ENCODE measurements at places on chromosomes 2 and 18.
A peak's percentile ranks its signal among the peaks of the same experiment; 100 is the strongest.

DNA sequence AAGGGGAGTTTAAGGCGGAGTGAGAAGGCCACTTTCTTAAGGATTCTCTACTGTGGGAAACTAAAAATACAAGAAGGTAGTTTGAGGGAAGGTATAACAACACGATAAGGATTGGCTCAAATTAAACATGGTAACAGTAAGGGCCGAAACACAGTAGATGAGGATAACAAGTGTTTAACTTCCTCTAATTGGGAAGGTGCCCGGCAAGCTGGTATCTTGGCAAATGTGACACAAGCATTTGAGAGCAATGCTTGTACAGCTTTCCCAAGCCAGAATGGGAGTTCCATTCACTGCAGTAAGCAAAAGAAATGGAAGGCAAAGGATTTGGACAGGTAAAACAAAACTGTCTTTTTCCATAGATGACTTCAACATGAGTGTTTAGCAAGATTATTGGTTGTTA, 19.8 kb downstream of the USP40 start:
- no peak for DNase-seq

- DNase-seq = no peak
Measured at GRCh38 chr2:239328351-239329191, 72.2 kb downstream of the HDAC4 start.

DNA sequence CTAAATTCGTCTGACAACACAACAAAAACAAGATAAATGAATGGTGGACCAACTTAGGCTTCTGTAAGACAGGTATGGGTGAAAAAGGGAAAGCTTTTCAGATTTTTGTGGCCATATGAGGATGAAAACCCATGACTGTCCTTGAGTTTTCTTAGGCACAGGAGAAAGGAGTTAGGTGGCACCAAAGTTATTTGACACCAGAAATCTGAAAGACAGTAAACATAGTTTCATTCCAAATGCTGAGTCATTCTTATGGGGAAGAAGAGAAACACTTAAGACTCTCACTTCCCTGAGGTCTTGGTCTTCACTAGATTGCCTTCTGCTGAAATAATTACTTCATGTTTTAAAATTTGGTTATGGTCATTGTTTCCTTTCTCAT, 5.2 kb upstream of the GPD2 start:
- DNase-seq = no peak

GRCh38 chr2:236175548-236176150, 7.5 kb upstream of the GBX2 start:
- no peak for DNase-seq

- no peak for DNase-seq
Measured at GRCh38 chr2:128867311-128867710, 548.6 kb upstream of the HS6ST1 start.

DNA sequence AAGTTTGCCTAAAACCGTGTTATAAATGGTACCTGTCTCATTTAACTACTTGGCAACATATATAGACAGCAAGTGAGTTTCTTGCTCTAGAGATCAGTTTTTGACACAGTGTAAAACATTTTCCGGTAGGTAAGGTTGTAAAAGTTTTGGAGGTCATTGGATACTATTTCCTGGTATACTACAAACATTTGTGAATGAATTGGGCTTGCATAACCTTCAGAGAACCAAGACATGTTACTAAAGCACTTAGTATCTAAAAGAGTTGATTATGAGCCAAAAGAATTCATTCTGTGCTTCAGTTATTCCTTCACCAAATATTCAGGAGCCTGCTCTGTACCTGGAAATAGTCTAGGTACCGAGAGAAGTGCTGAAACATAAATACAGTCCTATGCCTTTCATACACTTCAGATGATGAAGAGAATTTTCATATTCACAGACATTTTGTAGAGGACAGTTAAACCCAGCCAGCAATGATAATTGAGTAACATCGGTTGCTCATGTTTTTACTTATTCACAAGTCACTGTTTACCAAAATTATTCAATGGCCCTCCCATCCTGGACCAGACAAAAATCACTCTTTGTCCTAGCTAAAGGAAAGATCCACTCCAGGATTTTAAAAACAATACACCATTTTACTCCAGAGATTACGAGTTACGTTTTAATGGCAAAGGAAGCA, 319.4 kb upstream of the RBMS1 start:
- no peak for DNase-seq

DNA sequence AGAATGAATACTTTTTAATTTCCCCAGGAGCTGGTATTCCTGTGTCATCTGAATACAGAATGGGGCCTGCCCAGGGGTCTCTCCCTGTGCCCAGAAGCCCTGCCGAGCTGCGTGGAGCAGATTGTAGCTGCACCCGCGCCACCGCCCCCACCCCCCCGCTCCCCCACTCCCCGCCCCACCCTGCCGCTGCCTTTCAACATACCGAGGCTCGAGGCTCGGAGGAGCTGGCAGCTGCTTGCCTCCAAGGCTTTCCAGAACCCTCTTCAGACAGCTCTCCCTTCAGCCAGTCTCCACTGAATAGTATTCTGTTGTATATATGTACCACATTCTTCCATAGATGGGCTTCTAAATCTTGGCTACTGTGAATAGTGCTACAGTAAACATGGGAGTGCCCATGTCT, 150.7 kb downstream of the TSN start:
- no peak for DNase-seq

- DNase-seq = no peak
Measured at GRCh38 chr2:99278793-99279291, 22.2 kb downstream of the LYG1 start.

DNA sequence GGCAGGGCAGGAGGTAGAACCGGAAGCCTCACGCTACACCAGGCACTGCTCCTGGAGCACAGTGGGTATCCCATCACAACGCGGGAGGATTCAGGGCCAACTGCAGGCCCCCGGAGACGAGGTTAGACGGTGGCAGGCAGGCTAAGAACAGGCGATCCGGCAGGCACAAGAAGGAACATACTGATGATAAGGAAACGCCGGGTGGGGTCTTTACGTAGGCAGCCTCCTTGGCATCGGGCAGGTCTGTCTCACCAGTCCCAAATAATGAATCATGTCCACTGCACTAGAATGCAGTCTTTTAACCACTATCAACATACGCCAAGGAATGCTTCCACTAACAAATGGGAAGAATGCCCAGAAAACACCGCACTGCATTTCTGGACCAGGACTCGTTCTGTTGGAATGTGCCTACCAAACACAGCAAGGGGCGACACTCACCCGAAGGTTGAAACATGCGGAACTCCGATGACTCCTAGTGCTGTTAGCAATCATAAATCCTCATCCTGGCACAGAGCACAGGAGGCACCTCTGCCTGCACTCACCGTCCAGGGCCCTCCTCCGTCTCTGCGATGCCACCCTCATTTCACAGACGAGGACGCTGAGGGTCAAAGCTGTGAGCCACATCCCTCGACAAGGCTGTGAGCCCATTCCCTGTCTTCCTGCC, 35.2 kb downstream of the ZNF516 start:
- DNase-seq = no peak

GRCh38 chr18:45667056-45667736, 51.9 kb downstream of the SLC14A2 start:
- DNase-seq = no peak

DNA sequence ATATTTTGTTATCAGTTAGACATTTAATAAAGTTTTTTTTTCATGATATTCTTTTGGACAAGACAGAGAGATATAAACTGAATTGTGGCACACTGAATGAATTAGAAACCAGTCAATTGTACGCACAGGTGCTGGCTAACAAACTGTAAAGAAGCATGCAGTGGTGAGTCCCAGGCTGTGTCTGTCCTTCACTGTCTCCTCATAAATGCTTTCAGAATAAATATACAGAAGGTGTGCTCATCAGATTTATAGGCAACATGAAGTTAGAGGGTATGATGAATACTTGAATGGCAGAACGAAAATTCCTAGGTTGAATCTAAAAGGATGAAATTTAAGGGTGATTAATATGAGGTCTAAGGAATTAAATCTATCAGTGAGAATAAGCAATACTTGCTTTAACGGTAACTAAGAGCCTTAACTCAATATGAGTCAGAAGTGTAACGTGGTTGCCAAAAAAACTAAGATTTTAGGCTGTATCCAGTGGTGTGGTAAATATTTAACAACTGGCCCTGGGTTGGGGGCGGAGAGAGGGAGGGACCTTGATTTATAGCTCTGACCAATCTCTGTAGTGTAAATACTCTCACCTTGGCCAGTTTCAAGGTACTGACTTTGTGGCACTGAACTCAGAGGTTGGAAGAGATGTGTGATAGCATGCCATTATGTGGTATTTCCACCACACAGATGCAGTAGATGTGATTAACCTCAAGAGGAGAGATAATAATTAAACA, 41.9 kb upstream of the AAK1 start:
- no peak for DNase-seq

- DNase-seq = peak; percentile 98
Measured at GRCh38 chr2:162343824-162344616, at the start of gene GCA. Gene GCA, plus strand, starts transcription at chr2:162344132. Its CDS starts 117 bp downstream, at chr2:162344249.

DNA sequence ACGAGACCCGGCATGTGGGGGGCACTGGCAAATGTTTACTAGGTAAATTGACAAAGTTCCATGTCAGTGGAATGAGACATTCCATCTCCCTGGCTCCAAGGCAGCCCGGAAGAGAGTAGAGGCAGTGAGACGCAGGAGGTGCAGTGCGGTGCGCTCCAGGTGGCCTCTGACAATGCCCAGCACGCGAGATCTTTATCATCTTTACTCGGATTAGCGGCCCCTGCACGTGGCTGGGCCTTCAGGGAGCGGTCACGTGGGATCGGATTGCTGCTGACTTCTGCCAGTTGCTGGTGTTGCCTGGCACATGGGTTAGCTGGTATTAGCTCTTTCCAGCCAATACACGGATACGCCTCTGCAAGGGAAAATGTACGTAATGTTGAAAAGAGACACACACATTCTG, 151.2 kb upstream of the ALKAL2 start:
- DNase-seq = no peak

GRCh38 chr2:98028101-98028561, 32.4 kb upstream of the TMEM131 start:
- no peak for DNase-seq

DNA sequence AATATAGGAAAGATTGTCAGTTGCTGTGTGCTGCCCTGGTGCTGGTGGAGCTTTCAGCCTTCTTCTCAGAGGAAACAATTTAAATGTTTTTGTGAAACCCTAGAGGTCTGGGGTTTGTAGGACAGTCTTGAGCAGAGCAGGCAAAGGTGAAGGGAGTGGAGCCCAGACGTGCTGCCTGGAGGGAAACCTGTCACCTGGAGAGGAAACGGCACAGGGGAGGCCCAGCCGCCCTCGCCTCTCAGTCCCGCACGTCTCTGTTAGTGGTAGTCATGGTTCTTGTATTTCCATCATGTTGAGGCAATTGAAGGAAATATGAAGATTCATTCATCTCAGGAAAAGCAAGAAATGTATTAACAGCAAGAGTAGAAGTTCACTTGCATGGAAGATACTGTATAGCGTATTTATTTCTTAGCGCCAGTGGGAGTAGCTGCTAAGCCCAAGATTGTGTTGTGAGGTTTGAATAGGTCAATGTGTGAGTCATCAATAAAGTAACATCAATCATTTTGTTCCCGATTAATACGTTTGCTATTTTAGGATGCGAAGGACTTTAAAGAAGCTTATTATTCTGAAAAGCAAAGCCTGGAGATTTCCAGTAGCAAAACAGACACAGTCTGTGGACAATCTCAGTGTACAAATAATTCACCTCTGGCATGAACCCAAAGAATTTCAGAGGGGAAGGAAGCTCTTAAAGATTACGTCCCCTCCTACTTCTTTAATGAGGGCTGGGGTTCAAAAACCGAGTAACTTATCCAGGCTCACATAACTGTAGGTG, 70.4 kb downstream of the LRRFIP1 start:
- no peak for DNase-seq

- peak; percentile 47 for DNase-seq
Measured at GRCh38 chr2:72150157-72150860, 2.6 kb upstream of the CYP26B1 start.

DNA sequence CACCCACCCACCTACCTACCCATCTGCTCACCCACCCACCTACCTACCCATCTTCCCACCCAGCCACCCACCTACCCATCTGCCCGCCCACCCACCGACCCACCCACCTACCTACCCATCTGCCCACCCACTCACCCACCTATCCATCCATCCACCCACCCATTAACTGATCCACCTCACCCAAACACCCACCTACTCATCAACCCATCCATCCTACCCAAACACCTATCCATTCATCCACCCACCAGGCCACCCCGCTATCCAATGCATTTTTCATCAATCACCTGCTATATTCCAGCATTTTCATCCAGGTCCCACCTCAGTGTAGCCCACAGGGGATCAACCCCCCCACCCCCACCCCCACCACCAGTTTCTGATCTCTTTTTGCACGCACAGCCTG, 121.8 kb downstream of the GLI2 start:
- DNase-seq = no peak

- no peak for DNase-seq
Measured at GRCh38 chr2:1987379-1987778, 243.1 kb upstream of the PXDN start.

DNA sequence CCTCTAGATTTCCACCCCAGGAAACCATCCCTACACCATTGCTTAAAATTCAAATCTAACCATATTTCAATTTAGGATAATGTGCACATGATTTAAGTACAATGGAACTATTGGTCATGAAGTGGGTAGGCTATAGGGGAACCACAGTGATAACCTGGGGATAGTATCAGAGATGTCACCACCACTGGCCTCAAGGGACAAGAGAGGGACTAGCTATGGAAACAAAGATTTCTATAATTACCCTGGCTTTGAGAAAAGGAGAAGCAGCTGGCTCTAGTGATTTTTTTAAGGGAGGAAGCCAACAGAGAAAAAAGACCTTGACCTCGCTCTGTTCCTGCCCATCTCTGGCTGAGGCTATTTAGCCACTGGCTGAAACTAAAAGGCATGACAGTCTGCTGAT, 132.0 kb downstream of the MEP1B start:
- no peak for DNase-seq

DNA sequence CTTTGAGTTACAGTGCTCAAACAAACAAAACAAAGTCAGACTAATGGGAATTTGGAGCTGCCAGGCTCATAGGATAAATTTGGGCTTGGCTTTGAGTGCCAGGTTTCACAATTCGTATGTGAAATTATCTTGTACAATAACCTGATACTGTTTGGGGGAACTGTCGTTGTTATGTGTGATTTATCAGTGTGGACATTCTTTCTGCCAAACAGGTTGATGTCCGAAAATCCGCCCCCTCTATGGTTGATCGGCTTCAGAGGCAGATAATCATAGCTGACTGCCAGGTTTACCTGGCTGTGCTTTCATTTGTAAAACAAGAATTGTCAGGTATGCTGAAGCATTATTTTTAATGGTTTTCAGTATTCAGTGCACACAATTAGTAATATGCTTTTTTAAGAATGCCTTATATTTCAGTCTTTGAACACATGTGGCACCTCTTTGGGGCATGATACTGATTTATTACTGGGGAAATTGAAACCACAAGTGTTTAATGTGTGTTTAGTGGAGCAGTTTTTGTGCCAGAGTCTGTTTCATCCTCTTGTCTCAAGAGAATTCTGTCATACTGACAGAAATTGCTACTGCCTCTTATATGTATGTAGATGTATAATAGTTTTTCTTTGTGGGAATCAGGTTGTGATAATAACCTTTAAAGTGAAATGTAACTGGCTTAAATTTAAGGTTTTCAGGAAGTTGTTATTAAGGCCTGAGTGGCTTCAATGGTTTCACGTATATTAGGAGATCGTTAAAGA, 54.6 kb downstream of the TTC39C start:
- DNase-seq = no peak

Data from activated T-cell treated with anti-CD3 and anti-CD28 coated beads, Interleukin-2, amount 50 U/mL, for 4 hours (primary cell).